ENCODE measurements at places on chromosomes 1 and 21.

DNA sequence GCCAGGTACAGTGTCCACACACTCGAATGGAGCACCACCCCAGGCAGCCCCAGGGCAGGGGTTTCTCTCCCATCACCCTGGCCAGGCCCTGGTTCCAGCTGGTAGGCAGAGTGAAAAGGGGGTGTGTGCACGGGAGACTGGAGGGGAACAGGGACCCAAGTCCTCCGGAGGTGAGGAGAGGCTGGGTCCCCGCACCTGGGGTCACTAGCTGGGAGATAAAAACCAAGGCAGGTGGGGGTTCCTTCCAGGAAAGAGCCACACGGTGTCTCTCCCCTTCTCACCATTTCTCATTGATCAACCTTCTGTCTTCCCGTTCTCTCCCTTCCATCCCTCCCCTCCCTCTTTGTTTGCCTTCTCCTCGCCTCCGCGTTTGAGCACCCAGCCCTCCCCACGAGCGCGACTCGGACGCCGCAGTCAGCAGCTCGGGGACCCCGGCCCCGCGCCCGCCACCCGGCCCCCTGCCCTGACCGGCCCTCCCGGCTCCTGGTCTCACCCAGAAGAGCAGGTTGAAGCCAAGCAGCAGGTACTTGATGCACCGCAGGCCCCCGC lies 358 bp downstream of the TSPAN2 start:
- H3K4me1 ChIP-seq, result no peaks in the 10 kb centered on the region
- no peaks in the 10 kb centered on the region for H3K36me3 ChIP-seq
- H3K4me3 ChIP-seq, result peak overlapping the region; percentile 77
- no peak for DNase-seq
- H3K27me3 ChIP-seq, result no peaks in the 10 kb centered on the region
- no peak overlapping the region for H3K27ac ChIP-seq

DNA sequence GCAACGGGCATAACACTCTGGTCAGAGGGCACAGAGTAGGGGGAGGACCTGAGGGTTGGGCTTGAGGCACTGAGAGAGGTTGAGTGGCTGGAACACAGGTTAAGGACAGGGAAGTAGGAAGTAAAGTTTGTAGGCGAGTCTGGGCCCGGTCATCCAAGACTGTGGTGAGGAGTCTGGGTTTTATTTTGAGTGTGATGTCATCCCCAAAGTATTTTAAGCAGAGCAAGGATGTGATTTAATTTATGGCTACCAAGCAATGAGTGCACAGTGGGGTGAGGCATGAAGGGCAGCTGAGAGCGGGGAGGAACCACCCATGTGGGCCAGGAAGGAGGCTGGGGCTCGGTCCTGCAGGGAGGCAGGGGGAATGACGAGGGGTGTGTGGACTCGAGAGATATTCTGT lies 11.2 kb upstream of the VWA5B1 start:
- no peaks in the 10 kb centered on the region for H3K36me3 ChIP-seq
- peaks cover 11% of the 10 kb centered on the region for H3K4me1 ChIP-seq
- peak overlapping the region; percentile 34 for H3K27ac ChIP-seq
- no peak for DNase-seq
- H3K4me3 ChIP-seq, result no peak overlapping the region
- H3K27me3 ChIP-seq, result no peaks in the 10 kb centered on the region

DNA sequence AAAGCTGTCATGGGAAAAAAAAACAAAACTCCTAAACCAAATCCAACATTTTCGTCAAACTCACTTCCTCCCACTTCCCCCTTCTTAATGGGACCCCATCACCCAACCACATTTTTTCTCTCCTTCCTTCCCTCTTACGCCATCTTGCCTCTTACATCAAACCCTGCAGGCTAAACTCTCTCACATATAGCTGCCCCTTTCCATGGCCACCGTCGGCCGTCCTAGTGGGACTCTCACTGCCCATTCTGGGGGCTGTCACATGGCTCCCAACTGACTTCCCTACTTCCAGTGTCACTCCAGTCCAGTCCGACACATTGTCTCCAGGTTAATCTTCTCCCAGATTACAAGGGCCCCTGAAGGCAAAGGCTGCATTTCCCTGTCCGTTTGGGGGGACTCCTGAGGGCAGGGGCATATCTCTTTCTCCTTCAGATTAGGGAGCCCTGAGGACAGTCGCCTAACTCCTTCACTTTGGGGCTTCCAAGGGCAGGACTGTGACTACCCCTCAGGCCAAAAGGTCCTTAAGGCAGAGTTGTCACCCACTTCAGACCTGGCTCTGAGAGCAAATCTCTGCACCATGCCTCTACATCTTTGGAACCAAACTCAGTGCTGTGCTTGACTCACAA lies 658 bp downstream of the UBXN11 start:
- DNase-seq, result no peak
- H3K36me3 ChIP-seq, result no peaks in the 10 kb centered on the region
- peak overlapping the region; percentile 86 for H3K4me3 ChIP-seq
- no peak overlapping the region for H3K27ac ChIP-seq

- H3K27ac ChIP-seq, result no peak overlapping the region
- H3K4me1 ChIP-seq, result no peaks in the 10 kb centered on the region
- no peaks in the 10 kb centered on the region for H3K36me3 ChIP-seq
- no peak for DNase-seq
- no peak overlapping the region for H3K4me3 ChIP-seq
- peaks cover 12% of the 10 kb centered on the region for H3K27me3 ChIP-seq
Observed at GRCh38 chr1:42040159-42040558, 113.1 kb upstream of the GUCA2B start.

DNA sequence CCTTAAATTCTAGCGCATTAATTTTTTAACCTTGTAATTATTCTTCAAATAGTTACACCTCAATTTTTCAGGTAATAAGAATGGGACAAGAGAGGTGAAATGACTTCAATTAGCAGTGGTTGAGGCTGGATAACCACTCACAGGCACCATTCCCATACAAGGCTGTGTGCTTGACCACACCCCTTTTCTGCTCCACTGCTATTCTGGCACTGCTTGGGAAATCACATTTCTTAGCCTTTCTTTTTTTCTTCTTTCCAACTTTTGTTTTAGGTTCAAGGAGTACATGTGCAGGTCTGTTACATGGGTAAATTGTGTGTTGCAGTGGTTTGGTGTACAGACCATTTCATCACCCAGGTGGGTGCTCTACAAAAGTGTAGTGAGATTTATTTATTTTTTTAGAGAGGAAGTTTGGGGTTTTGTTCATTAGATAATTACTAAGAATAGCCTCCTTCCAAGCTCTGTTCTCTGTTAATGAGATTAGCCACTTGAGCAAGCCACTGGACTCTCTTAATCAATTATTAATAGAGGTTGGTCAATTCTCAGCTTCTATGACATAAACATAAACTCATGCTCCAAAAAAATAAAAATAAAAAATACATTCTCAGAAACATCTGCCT lies 14.4 kb downstream of the ILDR2 start:
- H3K27ac ChIP-seq, result no peak overlapping the region
- peaks cover 6% of the 10 kb centered on the region for H3K27me3 ChIP-seq
- H3K4me3 ChIP-seq, result no peak overlapping the region
- no peaks in the 10 kb centered on the region for H3K36me3 ChIP-seq

GRCh38 chr1:206702803-206703202 lies 18.1 kb downstream of the MAPKAPK2 start:
- peaks cover 40% of the 10 kb centered on the region for H3K4me1 ChIP-seq
- no peak overlapping the region for H3K4me3 ChIP-seq
- no peak overlapping the region for H3K27ac ChIP-seq
- no peaks in the 10 kb centered on the region for H3K27me3 ChIP-seq
- H3K36me3 ChIP-seq, result no peaks in the 10 kb centered on the region

- no peak for DNase-seq
- no peaks in the 10 kb centered on the region for H3K36me3 ChIP-seq
- peaks cover 4% of the 10 kb centered on the region for H3K27me3 ChIP-seq
- H3K4me1 ChIP-seq, result no peaks in the 10 kb centered on the region
Observed at GRCh38 chr21:37891972-37892371, 24.3 kb downstream of the KCNJ6 start.

DNA sequence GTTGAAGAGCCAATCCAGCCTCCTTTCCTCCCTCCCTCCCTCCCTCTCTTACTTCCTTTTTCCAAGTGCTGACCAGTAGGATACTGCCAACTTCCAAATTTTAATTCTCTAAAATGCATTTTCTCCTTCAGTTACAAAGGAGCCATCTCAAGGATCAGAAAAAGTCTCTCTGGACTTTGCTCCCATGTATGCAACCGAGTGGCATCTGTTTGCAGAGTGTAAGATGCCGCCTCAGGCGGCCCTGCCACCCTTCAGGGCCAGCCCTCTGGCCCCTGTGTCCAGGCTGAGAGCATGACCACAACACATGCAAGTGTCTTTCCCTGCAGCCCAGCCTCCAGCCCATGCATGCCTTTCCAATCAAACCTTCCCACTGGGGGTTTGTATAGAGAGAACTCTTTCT lies 205.3 kb upstream of the RAB4A start:
- DNase-seq, result no peak
- H3K4me1 ChIP-seq, result peaks cover 15% of the 10 kb centered on the region
- H3K4me3 ChIP-seq, result no peak overlapping the region
- H3K27me3 ChIP-seq, result no peaks in the 10 kb centered on the region
- no peak overlapping the region for H3K27ac ChIP-seq

DNA sequence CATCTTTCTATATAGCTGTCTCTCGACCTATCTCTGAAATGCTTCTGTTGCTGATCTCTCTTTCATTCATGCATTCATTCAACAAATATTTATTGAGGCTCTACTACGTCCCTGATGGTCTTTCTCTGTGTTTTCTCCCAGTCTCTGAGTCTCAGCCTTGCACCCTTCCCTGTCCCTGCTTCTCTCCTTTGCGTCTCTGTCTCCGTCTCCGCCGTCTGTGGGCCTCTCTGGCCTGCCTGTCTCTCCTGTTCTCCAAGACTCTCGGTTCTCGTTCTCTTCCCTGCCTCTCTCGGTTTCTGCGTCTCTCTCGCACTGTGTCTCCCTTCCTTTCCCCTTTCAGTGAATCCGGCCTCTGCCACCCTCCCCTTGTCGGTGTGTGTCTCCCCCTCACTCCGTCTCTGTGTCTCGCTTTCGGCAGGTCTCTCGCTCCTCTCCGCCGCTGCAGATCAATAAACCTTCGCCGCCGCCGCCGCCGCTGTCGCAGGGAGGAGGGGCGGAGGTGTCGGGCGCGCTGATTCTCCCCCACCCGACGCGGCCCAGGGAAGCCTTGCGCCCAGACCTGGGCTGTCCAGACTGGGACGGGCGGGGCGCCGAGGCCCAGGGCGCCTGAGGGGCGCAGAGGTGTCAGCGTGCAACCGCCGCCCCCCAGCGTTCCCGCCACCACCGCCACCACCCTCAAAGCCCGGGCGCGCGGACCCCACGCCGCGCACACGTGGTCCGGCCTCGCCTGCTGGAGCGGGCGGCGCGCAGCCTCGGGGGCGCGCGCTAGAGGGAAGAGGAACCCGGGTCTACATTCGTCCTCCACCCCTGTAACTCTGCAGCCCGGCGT lies 3.0 kb downstream of the EFNA3 start:
- H3K27ac ChIP-seq, result no peak overlapping the region
- peak; percentile 36 for DNase-seq
- no peaks in the 10 kb centered on the region for H3K36me3 ChIP-seq

DNA sequence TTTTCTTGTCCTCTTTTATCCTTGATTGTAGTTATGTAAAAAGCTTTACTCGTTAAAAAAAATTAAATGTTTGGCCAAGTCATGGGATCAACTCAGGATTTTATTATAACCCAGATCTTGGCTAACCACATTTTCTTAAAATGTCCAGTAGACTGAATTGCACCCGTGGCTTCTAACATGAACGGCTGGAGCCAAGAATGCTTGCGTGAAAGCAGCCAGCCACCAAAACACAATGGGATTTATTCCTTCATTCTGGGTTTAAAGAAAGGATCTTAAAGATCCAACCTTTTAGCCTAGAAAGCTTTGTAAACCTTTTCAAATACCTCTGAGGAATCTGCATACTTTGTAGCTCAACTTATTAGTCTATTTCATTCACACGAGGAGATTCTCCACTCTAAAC lies 404.4 kb downstream of the USP25 start:
- H3K4me3 ChIP-seq, result no peak overlapping the region
- no peaks in the 10 kb centered on the region for H3K27me3 ChIP-seq
- no peak for DNase-seq
- no peaks in the 10 kb centered on the region for H3K4me1 ChIP-seq
- no peak overlapping the region for H3K27ac ChIP-seq

DNA sequence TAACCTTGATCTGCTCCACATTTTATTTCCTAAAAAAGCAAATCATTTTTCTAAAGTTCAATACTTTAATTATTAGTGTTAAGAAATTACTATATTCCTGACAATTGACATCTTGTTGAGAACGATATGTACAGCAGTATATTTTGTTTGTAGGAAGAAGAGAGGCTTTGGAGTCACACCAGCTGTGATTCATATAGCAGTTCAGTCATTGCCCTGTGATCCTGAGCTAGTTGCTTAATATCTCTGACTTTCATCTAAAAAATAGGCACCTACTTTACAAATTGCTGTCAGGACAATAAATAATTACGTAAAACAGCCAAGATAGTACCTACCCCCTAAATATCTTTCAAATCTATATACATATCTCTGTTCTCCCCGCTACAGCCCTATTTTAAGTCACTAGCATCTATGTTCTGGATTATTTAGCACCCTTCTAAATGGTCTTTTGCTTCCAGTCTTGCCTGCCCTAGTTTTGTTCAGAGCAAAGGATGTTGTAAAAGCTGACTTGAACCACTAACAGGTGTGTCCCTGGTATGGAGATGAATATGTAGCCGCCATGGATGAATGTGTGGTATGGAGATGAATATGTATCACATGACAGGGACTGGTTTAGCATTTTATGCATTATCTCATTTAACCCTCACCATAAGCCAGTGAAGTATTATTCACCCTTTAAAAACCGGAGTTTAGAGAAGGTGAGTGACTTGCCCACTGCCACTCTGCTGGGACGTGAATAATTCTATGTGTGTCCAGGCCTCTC lies 42.2 kb downstream of the RNF220 start:
- no peak overlapping the region for H3K27ac ChIP-seq
- no peak overlapping the region for H3K4me3 ChIP-seq
- DNase-seq, result no peak
- H3K4me1 ChIP-seq, result no peaks in the 10 kb centered on the region
- H3K27me3 ChIP-seq, result peaks cover 5% of the 10 kb centered on the region

DNA sequence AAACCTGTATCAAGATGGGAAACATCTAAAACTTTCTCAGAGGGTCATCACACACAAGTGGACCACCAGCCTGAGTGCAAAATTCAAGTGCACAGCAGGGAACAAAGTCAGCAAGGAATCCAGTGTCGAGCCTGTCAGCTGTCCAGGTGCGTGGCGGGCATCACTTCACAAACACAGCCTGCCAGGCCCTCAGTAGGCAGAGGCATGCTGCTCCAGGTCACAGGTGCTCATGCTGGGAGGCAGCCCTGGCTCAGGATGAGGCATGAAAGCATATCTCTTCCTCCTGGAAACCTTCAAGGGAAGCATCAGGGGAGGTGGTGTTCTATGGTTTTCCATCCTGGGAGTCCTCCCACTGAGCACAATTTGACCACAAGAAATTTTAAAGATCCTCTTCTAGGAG lies 6.3 kb downstream of the CD2 start:
- no peak for DNase-seq
- peaks cover 9% of the 10 kb centered on the region for H3K4me1 ChIP-seq
- H3K4me3 ChIP-seq, result no peak overlapping the region
- no peak overlapping the region for H3K27ac ChIP-seq
- H3K36me3 ChIP-seq, result no peaks in the 10 kb centered on the region

GRCh38 chr1:211236633-211237320 lies 22.4 kb upstream of the RCOR3 start:
- H3K27me3 ChIP-seq, result no peaks in the 10 kb centered on the region
- no peaks in the 10 kb centered on the region for H3K36me3 ChIP-seq
- H3K27ac ChIP-seq, result no peak overlapping the region
